ENCODE measurements at places on chromosomes 1 and 21.
A peak's percentile ranks its signal among the peaks of the same experiment; 100 is the strongest.

GRCh38 chr1:10856176-10856683 lies 59.8 kb upstream of the CASZ1 start:
- no peak for DNase-seq

DNA sequence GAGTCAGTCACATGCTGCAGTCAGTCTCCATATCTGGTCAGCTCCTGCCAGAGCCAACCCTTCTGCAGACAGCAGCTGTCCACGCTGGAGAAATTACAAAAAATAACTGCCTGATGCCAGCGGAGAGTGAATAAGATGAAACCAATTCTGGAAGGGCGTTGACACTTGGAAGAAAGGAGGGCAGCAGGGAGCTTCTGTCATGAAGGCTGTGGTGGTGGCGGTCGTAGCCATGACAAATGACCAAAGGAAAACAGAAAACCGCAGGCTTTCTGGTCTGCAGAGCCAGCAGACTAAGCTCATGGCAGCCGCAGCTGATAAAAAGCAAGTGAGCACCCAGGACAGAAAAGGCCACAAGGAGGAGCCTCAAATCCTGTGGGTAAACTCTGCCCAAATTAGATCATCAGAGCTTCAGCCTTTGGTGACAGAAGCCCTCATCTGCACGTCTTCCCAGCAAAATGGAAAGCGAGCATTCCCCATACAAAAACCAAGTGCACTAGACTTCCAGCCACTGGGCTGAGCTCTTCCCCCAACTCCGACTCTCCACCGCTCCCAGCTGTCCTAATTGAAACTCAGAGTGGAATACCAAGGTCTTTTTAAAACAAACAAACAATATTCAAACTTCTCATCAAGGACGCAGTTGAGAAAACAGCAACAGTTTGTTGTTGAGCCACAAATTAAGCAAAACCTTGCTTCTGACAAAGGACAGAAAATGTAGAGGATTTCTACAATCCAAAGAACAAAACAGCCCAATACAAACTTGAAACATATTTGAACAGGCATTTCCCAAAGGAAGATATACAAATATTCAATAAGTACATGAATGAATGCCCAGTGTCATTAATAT lies 28.7 kb downstream of the RSPH1 start:
- peak; percentile 20 for DNase-seq

DNA sequence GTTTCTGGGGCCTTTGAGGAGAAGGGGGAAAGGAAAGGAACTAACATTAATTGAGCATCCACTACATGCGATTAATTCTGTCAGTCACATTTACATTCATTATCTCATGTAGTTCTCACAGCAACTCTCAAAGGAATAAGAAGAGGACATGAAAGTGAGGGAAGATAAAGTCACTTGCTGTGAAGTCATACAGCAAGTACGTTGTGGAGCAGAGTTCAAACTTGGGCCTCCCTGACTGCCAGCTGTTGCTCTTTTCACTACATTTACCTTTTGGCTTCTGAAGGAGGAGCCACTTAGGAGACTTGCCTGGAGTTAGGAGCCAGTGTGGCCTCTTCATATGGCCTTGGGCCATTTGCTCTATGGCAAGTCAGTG lies 6.2 kb downstream of the ZNF691 start:
- no peak for DNase-seq

DNA sequence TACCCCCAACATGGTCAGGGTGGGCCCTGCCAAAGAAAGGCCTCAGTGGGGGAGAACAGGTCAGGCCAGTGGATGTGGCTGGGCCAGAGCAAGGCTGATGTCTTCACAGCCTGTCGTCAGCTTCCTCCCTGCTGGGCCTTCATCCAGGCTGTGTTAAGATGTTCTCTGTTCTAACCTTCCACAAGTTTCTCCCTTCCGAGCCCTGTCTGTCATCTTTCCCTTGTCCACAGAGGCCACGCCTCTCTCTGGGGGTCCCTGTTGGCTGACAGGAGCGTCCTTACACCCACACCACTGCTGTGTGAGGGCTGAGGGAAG lies 36.2 kb downstream of the SIM2 start:
- no peak for DNase-seq

DNA sequence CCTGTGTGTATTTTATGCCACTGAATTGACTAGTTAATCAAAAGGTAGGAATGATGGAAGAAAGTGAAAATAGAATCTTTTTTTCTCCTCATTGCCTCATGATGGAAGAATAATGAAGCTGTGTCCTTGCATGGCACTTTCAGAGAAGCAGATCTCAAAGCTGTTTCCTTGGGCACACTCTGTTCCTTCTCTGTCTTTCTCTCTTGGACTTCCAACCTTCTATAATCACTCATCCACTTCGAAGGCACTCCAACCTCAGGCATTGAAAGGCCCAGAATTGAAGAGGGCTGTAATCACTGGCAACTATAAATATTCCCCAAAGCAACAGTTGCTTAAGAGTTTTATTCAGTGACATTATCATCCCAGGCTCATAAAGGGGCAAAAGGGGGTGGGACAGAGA lies 31.1 kb upstream of the DNASE2B start:
- no peak for DNase-seq

GRCh38 chr1:232319518-232320210 lies 310.3 kb downstream of the SIPA1L2 start:
- DNase-seq = no peak

DNA sequence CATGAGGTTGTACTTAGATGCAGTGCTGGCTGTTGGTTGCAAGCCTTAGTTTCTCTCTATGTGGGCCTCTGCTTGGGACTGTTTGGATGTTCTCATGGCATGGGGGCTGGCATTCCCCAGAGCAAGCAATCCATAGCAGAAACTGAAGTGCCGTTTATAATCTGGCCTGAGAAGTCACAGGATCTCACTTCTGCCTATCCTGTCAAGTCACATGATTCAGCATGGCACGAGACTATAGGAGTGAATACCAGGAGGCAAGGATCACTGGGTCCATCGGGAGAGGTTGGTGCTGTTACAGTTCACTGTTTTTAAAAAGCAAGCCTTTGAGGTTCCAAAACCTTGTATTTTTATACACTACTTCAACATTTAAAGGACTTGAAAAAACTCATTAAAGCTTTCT lies 16.7 kb downstream of the COLGALT2 start:
- no peak for DNase-seq

DNA sequence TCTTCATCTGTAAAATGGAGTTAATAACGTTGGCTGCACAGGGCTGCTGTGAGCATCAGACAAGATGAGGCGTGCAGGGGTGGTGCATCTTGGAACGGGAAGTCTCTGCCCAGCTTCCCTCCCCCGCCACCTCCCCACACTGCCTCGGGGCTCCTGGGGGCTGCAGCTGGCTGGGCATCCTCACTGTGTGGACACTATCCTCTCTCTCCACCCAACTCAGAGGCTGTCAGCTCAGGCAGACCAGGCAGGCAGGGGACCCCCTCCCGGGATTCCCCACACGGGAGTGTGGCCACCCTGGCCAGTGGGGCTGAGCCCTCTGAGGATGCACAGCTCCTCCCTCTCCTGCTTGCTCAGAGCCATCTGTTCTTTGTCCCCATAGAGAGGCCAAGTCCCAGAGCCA lies 122.7 kb downstream of the CCDC185 start:
- DNase-seq = no peak

GRCh38 chr1:10957133-10957532 lies 55.3 kb upstream of the TARDBP start:
- no peak for DNase-seq

DNA sequence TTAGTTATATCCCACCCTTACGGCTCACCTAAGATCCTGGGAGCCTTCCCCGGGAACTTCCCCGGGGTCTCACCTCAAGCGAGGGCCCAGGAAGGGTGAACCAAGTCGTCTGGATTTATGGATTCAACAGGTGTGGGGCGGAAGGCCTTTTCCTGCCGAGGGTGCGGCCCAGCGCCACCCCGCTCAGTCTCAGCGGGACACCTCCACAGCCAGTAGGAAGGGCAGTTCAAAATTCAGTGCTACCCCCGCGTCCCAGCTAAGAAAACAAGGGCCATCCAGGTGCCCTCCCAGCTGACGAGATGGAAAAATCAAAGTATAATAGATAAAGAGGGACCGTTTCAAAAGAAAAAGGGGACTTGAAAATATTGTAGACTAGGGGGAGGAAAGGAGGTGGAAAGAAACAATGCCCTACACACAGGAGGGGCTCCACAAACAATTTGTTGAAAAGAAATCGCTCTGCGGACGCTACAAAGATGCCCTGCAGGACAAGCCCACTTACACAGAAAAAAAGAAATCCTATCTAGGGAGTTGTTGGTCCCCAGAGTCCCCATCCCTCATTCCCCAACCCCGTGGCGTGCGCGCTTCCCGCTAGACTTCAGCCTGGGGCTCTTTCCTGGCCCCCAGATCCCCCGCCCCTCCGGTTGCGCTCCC lies 1.3 kb downstream of the SLC2A1 start:
- DNase-seq = peak; percentile 51

- DNase-seq = no peak
Observed at GRCh38 chr1:66271904-66272254, 262.1 kb upstream of the SGIP1 start.

- DNase-seq = no peak
Observed at GRCh38 chr1:182259968-182260367, 131.6 kb downstream of the GLUL start.

- DNase-seq = no peak
Observed at GRCh38 chr1:60271041-60271440, 197.5 kb upstream of the C1orf87 start.

DNA sequence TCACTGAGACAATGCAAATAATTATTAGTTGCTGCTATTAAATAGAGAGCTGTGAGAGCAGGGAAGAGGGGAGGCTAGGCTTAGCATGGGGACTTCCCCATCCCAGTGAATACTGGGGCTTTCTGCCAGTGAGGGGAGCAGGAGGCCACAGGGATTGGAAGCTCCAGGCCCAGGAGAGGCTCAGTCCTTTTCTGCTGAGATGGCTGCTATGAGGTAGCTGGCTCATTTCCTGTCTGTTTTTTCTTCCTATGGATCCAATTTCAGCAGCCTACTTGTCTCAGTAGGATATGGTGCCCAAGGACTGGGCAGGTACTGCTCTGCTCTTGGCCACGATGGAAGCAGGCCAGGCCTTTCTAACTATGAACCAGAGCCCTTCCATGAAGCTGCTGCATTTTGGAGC lies 10.0 kb downstream of the STMN1 start:
- DNase-seq = no peak

DNA sequence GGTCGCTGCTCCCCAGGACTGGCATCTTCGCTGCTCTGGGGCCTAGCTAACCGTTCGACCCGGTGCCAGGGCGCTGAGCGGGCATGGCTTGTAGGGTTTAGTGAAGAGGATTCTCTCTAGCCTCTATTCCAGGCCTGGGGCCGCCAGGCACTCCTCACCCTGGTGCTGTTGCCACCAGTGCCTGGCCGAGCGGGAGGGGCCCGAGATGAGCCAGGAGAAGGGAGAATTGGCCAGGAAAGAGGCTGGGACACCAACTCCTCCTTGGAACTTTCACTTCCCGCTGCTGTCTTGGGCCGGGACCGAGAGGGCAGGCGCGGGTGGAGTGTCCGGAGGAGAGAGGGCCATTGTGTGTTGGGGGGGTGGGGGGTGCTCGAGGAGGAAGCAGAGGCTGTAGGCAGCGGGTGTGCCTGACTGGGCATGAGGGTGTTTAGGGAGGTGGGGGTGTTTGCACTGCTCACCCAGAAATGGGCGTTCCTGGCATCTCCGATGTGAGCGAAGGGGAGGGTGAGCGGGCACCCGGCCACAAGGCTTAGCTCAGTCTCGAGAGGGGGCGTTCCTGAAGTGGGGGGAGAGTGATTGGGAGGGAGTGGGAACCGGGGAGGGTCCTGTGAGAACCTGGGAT lies 772 bp downstream of the ADAM15 start:
- peak; percentile 59 for DNase-seq

DNA sequence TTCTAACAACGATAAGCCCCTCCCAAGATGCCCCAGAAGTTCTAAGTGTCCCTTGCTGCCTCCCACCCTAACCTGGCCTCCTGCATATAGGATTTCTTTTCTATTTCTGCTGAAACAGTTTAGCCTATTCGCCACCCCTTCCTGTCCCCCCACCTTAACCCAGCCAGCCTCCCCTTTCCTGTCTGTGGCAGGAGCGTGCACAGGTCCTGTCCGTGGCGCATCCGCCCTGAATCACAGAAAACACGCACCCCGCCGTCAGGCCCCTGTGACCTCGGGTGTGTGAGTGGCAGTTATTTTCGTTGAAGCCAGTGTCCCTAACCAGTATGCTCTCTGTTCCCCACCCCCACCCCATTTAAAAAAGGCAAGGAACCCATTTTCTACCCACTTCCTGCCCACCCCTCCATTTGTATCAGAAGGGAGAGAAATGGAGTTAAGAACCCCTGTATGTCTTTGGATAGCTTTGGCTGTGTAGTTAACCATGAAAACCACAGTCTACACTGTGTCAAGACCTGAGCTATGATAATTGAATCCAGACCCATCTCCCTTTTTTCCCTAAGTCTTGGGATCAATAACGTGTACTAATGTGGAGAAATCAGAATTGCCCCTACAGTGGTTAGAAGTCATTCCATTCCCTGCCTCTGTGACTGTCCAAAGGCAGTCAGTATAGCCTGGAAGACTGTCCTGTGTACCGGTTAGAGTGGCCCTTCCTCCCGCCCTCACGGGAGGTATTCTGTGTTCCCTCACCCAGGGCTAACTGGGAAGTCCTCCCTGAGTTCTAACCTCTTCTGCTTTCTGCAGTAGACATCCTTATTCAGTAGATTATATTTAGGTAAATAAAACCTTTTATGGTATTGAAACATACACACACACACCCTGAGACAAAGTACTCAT lies 1.8 kb downstream of the PLEKHO1 start:
- DNase-seq = peak; percentile 69

- DNase-seq = peak; percentile 49
Observed at GRCh38 chr1:231162297-231162969, 575 bp downstream of the TRIM67 start.

GRCh38 chr1:12433323-12434053 lies 184.5 kb downstream of the DHRS3 start:
- DNase-seq = no peak

- DNase-seq = no peak
Observed at GRCh38 chr1:3168678-3169077, 99.7 kb downstream of the PRDM16 start.

- DNase-seq = no peak
Observed at GRCh38 chr1:226665505-226666163, 73.4 kb downstream of the ITPKB start.

DNA sequence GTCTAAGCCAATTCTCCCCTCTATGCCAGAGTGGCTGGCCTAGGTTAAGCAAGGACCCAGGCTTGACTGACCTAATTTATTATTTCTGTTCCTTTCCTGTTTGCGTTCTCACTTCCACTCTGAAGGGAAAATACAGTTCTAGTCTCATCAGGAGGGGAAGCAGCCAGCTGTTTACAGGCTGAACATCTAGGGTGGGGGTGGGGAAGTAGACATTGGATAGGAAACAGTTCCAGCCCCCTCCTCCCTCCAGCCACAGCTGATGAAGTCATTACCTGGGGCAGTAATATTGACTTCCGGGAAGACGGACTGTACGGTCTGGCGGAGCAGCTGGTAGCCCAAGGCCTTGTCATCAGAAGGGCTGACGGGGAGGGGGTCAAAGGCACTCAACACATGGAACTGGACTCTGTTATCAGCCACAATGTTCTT lies 17.6 kb downstream of the PM20D1 start:
- DNase-seq = no peak

- DNase-seq = peak; percentile 24
Observed at GRCh38 chr1:24901791-24902470, 28.1 kb downstream of the RUNX3 start.

GRCh38 chr1:952603-953002 lies 6.5 kb downstream of the NOC2L start:
- no peak for DNase-seq

GRCh38 chr1:244755673-244756072 lies 79.8 kb upstream of the COX20 start:
- DNase-seq = no peak

GRCh38 chr21:45151445-45152160 lies 77.2 kb downstream of the ADARB1 start:
- DNase-seq = peak; percentile 27

- no peak for DNase-seq
Observed at GRCh38 chr1:83694449-83694848, 304.5 kb downstream of the TTLL7 start.

Data from activated T-cell treated with anti-CD3 and anti-CD28 coated beads, Interleukin-2, amount 50 U/mL, for 48 hours (primary cell).